ENCODE measurements at places on chromosomes 6 and 20.

DNA sequence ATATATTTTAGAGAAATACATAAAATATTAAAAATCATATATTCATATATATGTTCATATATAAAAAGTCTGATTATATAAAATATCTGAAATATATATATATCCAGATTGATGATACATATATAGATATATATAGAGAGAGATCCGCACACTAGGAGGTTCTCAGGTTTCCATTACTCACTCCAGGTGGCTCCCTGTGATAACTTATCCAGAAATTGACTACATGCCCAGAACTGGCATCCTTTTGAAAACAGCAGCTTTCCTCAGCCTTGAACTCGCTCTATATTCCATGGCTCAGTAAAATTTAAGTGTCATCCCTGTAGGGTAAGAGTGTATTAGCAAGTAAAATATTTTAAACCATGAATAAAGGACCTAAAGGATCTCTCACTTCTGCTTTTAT is 206.8 kb downstream of the TINAG start:
- no peak for DNase-seq

DNA sequence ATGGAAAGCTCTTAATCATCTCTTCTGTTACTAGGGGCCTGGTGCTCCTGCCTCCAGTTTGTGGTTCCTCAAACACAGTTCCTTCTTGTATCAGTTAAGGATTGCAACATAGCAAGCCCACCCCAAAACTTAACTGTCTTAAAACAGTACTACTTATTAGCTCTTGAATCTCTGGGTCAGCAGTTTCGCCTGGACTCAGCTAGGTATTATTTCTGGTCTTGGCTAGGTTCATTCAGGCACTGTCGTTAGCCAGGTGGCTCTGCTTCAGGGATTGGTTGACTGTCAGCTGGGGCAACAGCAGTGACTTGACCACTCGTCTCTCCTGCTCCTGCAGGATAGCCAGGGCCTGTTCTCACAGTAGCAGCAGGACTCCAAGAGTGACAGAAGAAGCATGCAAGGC is 30.0 kb upstream of the RALY start:
- no peak for DNase-seq

GRCh38 chr6:155584006-155584405 is 128.4 kb upstream of the NOX3 start:
- DNase-seq, result no peak

GRCh38 chr6:157219201-157220200 is 103.8 kb downstream of the TMEM242 start:
- peak; percentile 50 for DNase-seq

GRCh38 chr6:12136905-12137304 is 124.8 kb downstream of the HIVEP1 start:
- DNase-seq, result no peak

GRCh38 chr20:8757146-8757545 is 311.7 kb upstream of the PLCB4 start:
- DNase-seq, result no peak

GRCh38 chr6:53699462-53699861 is 33.9 kb upstream of the KLHL31 start:
- DNase-seq, result no peak

GRCh38 chr6:43014434-43014909 is 423 bp downstream of the KLHDC3 start:
- DNase-seq, result no peak

GRCh38 chr6:160222491-160222890 is 36.1 kb downstream of the SLC22A2 start:
- no peak for DNase-seq

DNA sequence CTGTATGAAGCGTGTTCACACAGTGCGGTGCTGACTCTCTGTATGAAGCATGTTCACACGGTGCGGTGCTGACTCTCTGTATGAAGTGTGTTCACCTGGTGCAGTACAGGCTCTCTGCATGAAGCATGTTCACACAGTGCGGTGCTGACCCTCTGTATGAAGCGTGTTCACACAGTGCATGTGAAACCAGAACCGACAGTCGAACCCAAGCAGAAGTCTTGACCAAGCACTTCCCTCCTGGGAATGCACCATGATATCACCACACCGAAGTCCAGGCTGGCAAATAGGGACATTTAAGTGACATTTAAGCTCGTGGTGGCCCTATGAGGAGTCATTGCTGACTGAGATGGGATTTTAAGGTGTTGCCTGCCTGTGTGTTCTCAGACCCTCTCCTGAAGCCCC is 11.3 kb upstream of the SERPINB1 start:
- no peak for DNase-seq

GRCh38 chr20:61903575-61904340 is 161.9 kb downstream of the TAF4 start:
- DNase-seq, result no peak

- no peak for DNase-seq
These were observed 11.1 kb downstream of the GLP1R start for GRCh38 chr6:39059496-39060310.

DNA sequence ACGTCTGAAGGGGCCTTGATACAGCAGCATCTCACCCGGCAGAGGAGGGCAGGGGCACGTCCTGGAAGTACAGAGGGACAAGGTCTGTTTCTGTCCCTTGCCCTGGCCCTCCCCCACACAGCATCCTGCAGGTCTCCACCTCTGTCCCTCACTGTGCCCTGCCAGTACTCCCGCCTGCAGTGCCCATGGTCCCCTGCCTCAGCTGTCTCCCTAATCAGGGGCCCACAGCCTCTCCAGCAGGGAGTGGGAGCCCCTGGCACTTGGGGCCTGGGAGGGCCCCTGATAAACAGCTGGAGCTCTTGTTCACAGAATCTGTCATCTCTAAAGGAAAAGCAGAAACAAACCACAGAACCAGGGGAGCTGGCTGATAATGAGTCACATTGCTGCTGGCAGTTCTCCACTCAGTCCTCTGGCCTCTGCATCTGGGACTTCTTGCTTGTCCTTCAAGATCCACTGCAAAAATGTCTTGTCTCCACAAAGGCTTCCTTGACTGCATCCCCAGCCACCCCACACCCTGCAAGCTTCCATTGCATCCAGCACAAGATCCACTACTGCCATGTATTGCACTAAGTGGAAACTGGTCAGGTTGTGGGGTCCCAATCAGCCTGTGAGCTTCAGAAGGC is 33.2 kb upstream of the TAF8 start:
- DNase-seq, result no peak

Data from colonic mucosa (tissue), 4 donors.